ENCODE measurements at places on chromosomes 4 and X.
A peak's percentile ranks its signal among the peaks of the same experiment; 100 is the strongest.

DNA sequence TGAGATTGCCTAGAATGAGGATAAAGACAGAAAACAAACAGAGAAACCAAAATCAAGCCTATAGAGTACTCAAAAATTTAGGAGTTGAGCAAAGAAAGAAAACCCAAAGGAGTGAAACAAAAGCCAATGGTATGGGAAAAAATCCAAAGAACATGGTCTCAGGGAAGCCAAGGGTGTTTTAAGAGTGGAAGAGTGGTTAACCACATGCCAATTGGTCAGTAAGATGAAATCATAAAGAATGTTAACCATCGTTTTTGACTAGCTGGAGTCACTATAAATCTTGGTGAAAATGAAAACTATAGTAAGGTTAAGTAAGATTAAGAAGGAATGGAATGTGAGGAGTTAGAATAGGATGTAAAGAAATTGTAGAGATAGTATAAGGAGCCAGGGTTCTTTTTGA is 64.7 kb upstream of the RPL34 start:
- DNase-seq, result no peak

DNA sequence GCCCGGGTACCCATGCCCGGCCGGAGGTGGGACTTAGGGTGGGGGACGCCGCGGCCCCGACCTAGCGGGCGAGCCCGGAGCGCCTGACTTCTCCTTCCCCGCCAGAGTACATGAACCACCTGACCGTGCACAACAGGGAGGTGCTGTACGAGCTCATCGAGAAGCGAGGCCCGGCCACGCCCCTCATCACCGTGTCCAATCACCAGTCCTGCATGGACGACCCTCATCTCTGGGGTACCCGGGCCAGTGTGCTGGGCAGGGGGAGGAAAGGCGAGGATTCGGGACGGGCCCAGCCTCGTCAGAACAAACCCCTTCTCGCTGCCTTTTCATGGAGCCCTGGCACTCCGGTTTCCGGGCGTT is 622 bp downstream of the TAFAZZIN start:
- DNase-seq, result peak; percentile 88

DNA sequence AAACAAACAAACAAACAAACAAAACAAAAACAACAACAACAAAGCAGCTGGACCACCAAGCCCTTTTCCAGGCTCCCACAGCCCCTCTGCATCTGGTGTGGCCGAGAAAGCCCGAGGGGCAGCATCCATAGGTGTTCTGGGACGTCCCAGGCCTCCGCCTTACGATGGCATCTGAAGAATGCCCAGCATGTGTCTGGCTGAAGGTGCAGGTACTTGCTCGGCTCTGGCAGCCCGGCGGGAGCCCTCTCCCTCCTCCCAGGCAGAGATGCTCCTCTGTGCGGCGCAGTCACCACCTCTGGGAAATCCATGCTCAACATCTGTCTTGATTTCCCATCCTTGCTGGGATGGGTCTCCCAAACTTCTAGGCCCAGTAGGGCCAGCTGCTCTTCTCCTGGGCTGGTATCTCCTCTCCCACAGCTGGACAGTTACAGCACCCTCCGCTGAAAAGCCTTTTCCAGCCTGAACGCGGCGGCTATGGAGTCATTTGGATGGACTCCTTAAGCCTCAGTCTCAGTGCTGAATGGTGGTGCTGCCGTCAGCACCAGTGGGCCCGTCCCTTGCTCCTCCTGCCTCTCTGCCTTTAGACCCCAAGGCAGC is 4.3 kb downstream of the PSAPL1 start:
- DNase-seq, result no peak

DNA sequence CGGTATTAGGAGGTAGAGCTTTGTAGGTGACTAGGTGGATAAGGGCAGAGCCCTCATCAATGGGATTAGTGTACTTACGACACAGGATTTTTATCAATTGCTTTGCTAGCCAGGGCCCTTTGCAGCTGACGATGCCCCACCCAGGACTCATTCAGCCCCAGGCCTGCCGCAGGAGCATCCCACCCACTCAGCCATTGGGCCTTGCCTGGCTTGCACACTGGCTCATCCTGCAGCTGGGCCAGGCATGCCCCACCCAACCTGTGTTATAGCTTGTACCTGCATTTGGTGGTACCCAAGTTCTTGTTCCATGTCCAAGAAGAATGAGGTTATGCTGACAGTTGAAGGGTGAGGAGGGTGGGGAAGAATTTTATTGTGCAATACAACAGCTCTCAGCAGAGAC is 317.5 kb downstream of the PPARGC1A start:
- DNase-seq, result no peak

DNA sequence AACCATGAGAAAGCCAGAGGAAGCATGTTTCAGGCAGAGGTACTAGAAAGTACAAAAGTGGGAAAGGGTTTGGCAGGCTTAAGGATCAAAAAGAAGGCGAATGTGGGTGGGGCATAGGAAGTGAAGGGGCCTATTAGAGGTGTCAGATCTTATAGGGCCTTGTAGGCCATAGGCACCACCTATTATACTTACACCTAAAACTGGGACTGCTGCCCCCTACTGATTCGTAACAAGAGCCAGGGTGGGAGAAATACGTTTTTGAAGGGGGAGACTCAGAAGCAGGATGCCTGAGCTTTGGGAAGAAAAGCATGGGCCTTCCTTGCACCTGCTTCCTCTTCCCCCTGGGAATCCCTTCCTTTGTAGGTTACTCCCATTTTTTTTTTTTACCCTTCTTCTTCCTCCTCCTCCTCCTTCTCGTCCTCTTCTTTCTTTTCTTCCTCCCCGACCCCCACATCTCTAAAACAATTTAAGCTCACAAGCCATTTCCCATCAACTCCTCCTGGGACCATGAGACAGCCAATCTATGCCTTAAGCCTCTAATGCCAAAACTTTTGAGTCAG is 40.7 kb upstream of the GPC3 start:
- DNase-seq, result peak; percentile 71

DNA sequence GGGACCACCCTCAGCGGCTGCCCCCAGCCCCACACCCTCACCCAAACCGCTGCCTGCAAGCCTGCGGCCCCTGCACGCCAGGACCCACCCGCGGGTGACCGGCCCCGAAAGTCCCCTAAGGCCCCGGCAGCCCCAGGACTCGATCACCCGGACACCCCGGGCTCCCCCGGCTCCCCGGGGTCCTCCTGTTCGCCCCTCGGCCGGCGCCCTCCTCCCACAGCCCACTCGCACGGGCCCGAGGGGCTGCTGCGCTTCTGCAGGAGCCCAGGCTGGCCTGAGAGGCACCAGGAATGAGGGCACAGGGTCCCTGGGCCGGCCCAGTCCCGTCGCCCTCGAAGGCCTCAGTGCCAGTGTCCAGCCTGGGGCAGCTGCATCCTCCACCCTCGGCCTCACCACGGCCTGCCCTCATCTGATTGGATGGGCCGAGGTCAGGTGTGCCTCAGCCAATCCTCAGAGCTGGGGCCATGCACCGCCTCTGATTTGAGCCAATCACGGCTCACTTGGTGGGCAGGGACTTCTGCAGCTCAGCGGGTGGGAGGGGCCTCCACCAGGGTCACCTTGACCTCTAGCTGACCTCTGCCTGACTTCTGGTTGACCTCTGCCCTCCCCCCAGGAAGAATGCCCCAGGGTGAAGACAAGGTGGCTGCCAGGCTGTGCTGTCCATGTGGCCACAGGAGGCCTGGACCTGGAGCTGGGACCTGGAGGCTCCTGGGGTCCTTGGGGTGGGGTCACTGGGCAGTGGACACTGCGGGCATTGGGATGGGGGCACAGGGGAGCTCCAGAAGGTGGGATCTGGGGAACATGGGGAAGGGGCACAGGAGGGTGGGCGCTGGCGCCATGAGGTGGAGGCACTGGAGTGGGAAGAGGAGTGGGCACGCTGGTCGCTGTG is 97.6 kb upstream of the NKX1-1 start:
- no peak for DNase-seq

DNA sequence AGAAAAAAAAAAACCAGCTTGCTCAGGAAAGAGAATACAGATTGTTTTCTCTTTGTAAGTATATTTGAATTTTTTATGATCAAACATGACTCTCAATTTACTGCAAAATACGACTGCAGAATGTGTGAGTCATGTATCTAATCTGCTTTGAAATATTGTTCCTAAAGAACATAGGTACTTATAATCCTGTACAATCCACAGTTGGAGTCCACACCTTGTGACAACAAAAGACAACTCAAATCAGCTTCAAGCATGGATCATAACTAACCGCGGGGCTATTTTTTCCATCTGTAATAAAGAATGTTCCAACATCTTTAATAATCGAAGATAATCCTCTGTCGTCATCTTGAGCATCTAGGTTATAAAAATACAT is 77.8 kb upstream of the STIM2 start:
- no peak for DNase-seq

GRCh38 chr4:1310031-1310795 is 20.5 kb downstream of the MAEA start:
- DNase-seq, result no peak
